Stimulated activated CD4-positive, alpha-beta T cell treated with anti-CD3 and anti-CD28 coated beads, Interleukin-15, amount 100 ng/mL, for 1 hour (primary cell): ENCODE measurements at places on chromosomes 6 and 20.

GRCh38 chr6:71287926-71288227, 734 bp upstream of the OGFRL1 start:
- DNase-seq: no peak

DNA sequence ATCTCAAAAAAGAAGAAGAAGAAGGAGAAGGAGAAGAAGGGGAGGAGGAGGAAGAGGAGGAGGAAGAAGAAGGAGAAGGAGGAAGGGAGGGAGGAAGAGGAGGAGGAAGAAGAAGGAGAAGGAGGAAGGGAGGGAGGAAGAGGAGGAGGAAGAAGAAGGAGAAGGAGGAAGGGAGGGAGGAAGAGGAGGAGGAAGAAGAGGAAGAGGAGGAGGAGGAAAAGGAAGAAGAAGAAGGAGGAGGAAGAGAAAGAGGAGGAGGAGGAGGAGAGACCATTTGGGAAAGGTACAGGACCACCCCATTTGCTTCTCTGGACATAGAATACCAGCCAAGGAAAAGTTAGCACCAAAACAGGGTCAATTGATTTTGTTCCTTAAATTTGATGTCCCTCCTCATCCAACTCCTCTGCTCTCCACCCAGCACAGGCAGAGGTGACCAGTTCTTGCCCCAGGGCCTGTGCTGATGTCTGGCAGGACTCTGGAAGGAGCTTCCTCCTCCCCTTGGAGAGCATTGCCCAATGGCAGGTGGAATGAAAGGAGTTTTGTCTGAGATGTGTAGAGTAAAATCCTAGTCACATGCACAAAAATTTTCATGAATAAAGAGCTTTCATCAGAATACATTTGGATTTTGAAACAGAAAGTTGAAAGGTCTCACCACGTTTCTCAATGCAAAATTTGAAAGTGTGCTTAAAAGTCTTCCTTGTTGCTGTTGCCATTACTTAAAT, 182.9 kb downstream of the LY86 start:
- DNase-seq: no peak

DNA sequence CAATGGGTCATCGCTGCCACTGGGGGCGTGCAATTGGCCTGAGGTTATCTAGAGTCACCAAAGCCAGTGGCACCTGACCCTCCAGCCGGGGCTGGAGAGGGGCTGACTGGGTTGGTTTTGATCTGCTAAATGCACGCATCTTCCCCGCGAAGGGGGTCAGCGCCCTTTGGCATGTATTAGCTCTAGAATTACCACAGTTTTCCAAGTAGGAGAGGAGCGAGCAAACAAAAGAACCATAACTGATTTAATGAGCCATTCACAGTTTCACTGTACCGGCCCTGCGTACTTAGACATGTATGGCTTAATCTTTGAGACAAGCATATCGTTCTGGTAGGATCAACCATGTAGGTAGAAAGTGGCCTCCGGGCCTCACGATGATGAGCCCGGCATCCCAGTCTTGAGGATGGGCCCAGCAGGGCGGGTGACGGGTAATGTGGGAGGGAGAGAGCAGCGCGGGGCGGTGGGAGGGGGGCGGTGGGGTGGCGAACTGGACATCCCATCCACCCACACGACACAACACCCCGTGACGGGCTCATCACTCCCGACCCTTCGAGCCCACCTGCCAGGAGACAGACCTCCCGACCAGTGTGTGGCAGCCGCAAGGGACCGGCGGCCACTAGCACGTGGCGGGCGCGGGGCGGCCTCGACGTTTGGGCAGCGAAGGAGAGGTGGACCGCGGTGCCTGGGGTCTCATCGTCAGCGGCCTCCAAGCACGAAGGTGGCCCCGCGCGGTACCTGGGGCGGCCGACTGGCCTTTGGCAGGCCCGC, 1957.5 kb upstream of the DEFB115 start:
- no peak for DNase-seq

DNA sequence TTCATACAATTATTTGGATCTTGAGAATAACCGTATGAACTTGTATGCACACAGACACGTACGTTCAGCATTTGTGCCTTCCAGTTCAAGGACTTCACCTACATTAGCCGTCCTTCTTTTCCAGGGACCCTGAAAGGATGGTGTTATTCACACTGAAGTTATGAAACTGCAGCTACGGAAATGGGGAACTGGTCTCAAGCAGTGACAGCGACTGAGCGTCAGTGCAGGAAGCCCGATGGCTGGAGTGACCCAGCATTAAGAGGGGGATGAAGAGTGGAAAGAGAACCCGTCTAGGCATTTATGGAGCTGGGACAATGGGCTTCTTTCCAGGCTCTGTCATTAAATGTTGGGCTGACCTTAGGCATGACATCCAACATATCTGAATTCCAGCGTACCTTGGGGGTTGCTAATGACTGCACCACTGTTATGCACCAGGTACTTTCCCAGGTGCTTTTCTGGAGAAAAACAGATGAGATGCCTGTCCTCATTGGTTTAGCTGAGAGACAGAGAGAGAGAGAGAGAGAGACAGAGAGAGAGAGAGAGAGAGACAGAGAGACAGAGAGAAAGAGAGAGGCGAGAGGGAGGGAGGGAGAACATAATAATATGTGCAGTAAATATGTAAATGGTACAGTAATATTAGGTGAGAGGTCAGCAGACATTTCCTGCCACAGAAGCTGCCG, 204.7 kb upstream of the EXOC2 start:
- no peak for DNase-seq

GRCh38 chr6:97687916-97688315, 404.9 kb upstream of the MMS22L start:
- no peak for DNase-seq

GRCh38 chr6:133595111-133595761, 293.7 kb upstream of the TCF21 start:
- DNase-seq: no peak

DNA sequence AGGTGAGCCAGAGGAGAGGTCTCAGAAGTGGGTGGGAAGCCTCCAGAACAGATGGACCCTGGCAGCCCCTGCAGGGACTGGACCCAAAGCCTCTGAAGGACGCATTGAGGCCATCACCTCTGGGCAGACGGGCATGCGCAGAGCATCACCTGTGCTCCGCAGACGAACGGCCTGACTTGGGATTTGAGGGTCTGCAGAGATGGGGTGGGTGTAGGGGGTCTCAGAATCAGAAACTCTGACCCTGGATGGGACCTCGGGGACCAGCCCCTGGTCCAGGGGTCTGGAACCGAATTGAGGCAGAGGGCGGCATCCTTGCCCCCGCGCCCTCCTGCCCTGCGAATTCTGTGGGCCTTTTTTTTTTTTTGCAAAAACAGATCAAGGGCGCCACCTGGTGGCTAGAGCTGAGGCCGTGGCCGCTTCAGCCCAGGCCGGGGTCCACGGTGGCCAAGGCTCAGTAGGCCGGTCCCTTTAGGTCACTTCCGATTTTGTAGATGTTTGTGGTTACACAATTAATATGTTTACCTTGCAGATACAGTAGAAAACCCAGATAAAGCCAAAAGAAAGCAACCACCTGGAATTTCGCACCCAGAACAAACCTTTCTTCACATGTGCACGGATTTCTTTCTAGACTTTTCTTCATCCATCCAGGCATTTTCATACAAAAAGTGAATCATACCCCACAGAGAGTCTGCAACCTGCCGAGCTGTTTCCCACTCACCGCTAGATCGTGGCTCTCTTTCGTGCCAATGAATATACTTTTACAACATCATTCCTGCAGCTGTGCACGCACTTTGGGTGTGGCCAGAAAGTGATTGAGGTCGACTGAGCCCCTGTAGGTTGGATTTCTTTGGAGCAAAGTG, 25.9 kb downstream of the ZBP1 start:
- no peak for DNase-seq

DNA sequence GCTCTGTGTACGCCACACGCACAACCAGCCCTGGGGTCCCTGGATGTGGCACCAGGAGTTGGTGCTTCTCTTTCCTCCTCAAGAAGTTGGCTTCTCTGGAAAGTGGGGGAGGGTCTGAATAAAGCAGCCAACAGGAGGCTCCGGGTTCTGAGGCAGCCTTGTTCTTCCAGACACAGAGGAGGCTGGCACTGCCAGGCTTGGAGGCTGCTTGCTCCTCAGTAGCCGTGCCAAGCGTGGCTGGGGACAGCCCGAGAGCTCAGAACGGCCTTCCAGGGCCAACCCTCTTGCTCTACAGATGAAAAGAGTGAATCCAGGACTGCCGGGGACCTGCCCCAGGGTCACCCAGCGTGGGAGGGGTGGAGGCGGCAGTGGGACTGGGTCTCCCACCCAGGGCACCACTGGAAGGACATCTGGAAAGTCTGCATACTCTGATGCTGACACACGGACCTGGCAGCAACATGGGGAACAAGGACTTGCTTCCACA, 70.4 kb downstream of the SLC22A23 start:
- no peak for DNase-seq

DNA sequence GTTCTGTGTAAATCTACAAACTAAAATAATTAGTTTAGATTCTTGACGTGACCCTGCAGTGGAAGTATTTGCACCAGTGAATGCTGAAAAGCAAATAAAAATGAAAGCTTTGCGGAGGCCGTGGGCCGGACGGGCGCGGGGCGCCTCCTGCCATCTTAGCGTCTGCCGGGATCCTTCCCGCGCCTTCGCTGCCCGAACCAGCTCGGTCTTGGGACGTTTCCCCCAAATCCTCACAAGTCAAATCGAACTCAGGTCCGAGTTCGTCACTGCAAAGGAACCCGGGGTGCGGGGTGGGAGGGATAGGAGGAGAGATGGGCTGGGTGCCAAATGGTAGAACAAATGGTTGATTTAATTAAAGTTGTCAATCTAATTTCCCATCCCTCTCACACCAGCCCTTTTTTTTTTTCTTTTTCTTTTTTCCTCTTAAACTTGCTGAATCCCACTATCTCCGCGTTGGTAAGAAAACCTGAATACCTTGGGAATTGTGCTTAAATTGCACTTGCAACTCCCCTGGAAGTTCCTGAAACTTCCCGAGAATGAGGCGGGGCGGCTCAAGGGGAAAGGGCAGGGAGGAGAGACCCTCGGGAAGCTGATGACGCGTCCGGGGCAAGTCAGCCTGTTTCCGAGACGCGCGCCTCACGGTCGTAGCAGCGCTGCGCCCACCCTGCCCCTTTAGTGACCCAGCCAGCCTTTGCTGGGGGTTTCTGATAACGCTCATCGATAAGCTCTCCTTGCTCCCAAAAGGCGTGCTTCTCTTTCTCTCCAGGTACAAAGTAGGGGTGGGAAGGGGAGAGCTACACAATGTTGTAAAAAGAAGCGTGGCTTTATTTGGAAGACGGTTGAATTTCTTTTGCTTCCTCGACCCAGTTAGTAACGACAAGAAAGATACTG, 1.8 kb downstream of the GJA1 start:
- no peak for DNase-seq

DNA sequence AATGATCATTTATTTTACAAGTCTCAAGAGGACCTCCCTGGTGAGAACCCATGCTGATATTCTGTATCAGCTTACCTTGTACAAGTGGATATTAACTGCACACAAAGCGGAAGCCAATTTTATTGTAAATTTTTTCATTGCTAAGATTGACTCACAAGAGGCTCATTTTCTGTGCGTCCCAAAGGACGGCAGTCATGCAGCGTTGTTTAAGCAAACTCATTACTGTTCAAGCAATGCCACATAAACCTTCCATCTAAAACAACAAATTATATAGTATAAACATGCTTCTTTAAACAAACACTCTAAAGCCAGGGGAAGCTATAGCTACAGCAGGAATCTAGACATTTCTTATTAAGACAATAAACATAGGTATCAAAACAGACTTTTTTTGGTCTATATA, 575.3 kb downstream of the FRK start:
- DNase-seq: no peak

- DNase-seq: no peak
Observed at GRCh38 chr6:164247106-164247505, 832.6 kb downstream of the QKI start.

- peak; percentile 2 for DNase-seq
Observed at GRCh38 chr6:95431637-95432228, 145.6 kb upstream of the MANEA start.

GRCh38 chr6:88785478-88785877, 177.9 kb downstream of the RNGTT start:
- DNase-seq: no peak

DNA sequence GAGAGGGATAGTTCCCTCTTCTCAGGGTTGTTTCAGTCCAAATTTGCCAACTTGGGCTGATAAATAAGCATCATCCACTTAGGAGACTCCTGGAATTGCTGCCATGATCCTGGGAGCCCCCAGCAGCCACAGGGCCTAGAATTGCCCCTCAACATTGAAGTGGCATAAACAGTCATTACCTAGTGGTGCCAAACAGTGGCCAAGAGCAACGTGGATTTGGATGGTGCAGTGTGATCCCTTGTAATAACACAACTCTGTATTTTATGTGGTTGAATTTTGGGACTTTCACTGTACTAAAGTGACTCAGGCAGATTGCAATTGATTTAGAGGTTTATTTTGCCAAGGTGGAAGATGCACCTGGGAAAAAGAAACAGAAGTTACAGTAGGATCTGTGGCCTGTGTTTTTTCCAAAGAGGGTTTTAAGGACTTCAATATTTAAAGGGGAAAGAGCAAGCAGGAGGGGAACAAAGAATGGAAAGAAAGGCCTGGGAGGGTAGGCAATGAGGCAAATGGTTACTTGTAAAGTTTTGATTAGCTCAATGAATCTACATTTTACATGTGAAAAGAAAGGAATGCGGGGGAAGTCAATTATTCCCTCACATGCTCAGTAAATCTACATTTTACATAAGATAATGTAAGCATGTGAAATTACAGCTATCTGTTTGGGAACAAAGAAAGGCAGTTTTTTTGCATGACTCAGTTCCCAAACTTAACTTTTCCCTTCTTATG, 168.0 kb upstream of the NOX3 start:
- no peak for DNase-seq

- DNase-seq: no peak
Observed at GRCh38 chr6:26180346-26180745, 93.1 kb downstream of the HFE start.

DNA sequence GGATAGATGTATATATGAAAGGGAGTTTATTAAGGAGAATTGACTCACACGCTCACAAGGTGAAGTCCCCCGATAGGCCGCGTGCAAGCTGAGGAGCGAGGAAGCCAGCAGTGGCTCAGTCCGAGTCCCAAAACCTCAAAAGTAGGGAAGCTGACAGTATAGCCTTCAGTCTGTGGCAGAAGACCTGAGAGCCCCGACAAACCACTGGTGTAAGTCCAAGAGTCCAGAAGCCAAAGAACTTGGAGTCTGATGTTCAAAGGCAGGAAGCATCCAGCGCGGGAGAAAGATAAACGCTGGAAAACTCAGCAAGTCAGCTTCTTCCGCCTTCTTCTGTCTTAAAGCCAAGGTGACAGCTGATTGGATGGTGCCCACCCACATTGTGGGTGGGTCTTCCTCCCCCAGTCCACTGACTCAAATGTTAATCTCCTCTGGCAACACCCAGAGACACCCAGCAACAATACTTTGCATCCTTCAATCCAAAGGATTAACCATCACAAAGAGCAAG, 102.6 kb upstream of the GJE1 start:
- DNase-seq: no peak

GRCh38 chr6:126232671-126233070, 107.2 kb upstream of the CENPW start:
- DNase-seq: no peak

GRCh38 chr6:41787219-41787917, at the start of gene TOMM6:
Gene TOMM6, plus strand, starts transcription at chr6:41787694. Its CDS starts 4 bp downstream, at chr6:41787698.
- DNase-seq: peak; percentile 90

- DNase-seq: no peak
Observed at GRCh38 chr6:36246506-36247268, 23.2 kb upstream of the PNPLA1 start.

- DNase-seq: no peak
Observed at GRCh38 chr6:70282312-70282918, 20.5 kb downstream of the COL9A1 start.
